ENCODE measurements at places on chromosomes 6 and 20.
A peak's percentile ranks its signal among the peaks of the same experiment; 100 is the strongest.

DNA sequence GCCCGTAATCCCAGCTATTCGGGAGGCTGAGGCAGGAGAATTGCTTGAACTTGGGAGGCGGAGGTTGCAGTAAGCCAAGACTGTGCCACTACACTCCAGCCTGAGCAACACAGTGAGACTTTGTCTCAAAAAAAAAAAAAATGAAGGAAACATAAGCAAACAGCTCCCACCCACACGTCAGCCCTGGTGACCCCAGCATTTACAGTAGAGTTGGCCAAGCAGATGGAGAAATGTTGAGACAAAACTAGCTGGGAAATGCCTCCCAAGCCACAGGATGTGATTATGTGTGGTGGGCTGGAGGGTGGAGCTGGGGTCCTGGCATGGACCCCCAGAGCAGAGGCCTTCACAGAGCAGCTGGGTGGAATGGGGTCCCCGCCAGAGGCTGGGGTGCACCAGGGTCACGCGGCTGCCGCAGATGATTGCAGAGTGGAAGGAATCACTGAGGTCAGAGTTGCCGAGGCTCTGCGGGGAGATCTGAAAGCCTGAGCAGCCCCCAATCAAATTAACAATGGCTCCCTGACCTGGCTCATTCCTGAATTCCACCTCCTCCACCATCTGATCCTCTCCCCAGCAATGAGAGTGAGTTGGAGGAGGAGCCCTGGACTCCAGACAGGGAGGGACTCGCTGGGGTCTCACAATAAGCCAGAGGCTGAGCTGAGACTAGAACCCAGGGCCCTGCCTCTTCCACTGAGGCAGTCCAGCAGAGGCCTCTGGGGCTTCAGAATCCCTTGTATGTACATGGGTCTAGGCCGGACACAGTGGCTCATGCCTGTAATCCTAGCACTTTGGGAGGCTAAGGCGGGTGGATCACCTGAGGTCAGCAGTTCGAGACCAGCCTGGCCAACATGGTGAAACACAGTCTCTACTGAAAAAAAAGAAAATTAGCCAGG, 34.7 kb upstream of the TGM2 start:
- no peak for DNase-seq

GRCh38 chr6:27296106-27296783, 15.8 kb downstream of the POM121L2 start:
- DNase-seq = peak; percentile 55

- DNase-seq = no peak
Measured at GRCh38 chr6:17178754-17179529, 77.1 kb downstream of the STMND1 start.

DNA sequence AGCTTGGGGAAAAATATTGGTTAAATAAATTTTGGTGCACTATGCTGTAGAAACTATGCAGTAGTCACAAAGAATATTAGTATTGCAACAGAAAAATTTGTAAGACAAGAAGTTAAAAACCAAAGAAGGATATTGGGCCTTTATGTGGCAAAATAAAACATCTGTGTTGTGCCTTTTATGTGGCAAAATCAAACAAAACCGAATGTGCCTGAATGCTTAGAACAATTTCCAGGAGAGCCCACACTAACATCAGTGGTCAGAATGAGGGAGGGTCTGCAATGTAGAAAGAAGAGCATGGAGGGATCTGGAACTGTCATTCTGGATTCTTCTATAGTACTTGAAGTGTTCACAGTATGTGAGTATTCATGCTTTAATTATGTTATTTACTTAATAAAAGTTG, 75.2 kb downstream of the L3MBTL3 start:
- DNase-seq = no peak

DNA sequence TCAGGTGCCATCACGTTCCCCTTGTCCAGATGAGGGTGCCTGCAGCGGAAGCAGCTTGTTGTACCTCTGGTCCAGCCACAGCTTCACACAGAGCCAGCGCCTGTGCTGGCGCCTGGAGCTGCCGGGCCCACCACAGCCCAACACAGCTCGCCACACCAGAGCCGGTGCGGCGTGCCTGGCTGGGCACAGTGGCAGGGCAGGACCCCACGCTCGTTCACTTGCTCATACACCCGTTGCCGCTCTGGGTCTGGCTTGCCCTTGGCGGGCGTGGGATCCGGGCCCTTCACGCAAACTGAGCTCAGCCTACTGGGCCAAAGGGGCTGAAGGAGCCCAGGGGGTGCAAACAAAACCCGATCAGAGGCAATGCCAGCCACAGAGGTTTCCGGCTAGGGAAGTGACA, 492.5 kb upstream of the MANEA start:
- DNase-seq = no peak

GRCh38 chr6:104958178-104959025, 1.5 kb downstream of the LIN28B start:
- peak; percentile 28 for DNase-seq

- no peak for DNase-seq
Measured at GRCh38 chr6:160394654-160395035, 46.5 kb downstream of the SLC22A3 start.

DNA sequence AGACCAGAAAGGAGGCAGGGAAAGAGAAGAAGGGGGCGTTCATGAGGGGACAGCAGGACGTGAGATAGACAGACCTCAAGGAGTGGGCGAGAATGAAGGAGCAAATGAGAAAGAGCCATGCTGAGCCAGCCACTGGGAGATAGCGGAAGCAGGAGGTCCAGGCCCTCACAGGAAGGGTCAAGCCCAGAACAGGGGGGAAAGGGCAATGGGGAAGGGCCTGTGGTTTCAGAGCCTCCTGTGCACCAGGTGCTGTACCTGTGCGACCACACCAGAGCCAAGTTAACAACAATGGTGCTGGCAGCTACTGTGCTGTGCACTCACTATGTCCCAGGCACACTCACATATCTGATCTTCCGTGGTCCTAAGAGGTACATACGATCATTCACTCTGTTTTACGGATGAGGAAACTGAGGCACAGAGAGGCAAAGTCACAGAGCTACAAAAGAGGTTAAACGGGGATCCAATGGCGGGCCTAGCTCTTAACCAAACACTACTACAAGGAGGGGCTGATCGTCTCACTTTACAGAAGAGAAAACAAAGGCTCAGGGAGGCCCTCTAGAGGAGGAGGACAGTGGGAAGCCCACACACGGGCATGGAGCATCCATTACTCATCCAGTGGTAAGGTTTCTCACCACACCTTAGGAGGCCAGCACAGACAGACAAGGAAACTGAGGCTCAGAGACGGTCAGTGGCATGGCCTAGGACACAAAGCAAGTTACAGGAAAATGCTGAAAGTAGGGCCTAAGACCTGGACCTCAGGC, 129.1 kb downstream of the PREX1 start:
- peak; percentile 34 for DNase-seq

- DNase-seq = no peak
Measured at GRCh38 chr20:19727251-19727847, 30.7 kb upstream of the RIN2 start.

DNA sequence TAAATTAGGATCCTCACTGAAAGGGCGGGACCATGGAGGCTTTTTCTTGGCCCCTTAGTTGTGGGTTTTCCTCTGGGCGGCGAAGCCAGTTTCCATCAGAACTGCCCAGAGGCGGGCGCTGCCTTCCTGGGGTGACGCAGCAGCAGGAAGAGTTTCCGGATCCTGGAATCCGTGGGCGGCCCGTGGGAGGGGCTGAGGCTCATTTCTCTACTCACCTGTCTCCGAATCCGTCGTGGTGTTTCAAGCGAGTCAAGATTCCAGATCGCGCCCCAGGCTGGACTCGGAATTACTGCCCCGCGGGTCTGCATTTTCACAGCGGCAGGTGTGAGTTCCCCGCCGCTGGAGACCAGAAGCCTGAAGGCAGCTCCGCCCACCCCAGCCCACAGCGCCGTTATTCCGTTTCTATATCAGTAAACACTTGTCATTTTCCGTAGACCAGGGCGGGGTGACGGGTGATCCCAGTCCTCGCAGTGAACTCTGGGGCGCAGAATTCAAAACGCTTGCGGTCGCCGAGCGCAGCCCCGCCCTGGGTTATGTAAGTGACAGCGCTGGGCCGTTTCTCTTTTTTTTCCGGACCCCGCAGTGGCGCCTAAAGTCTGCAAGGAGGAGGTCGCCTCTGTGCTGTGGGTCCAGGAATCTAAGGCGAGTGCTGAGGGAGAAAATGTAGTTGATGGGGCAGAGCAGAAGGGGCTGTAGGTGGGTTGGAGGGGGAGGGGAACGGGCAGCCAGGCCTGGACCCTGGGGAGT, 27.2 kb upstream of the POU5F1 start:
- DNase-seq = peak; percentile 51

- DNase-seq = no peak
Measured at GRCh38 chr20:46835418-46835817, 59.2 kb upstream of the EYA2 start.

- DNase-seq = no peak
Measured at GRCh38 chr6:89348372-89348771, 4.2 kb downstream of the UBE2J1 start.

- DNase-seq = no peak
Measured at GRCh38 chr6:22017766-22018165, 279.1 kb downstream of the PRL start.

DNA sequence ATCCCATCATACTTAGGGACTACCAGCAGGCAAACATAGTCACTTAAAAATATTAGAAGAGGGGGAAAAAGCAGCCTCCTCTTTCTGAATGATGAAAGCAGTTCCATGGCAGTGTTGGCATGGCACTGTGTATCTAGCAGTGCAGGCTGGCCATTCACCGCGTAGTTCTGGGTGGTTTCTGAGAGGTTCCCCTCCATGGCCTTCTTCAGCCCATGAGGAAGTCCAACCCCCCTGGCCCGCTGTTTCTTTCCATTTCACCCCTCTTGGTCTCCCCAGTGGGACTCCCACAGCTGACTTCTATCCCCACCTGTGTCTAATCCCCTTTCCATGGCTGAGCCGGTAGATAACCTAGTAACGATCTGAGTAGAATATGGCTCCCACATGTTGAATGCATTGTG, 17.0 kb downstream of the PPARD start:
- DNase-seq = no peak

- DNase-seq = no peak
Measured at GRCh38 chr6:158661156-158661685, 11.4 kb downstream of the SYTL3 start.

DNA sequence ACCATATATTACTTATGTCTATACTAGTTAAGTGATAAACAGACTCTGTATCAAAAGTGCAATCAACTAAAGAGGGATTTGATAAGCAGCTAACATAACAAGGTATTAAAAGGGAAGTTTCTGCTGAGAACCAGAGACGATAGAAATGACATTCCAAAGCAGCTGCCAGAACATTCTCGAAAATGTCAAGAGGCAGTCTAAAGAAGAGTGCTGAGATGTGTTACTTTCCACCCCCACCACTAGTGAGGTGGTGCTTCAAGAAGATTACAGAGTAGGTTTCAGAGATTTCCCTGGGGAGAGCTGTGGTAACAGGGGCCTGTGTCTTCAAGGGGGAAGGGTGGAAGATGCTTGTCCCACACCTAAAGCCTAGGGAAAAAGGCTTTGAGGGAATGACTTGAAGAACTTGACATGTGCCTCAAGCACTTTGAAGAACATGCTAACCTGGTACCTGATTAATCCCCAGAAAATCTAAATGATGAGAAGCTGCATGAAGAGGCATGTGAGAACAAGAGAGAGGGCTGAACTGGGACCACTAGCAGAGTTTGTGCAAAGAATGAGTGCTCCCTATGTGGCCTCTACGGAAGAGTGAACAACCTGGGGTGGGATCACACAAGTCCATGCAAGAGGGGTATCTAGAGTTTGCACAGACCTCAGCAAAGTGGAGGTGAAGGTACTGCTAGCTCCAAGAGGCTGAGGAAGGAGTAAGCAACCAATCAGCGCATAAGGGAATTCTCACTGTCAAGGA, 5.0 kb downstream of the FAM184A start:
- DNase-seq = no peak

DNA sequence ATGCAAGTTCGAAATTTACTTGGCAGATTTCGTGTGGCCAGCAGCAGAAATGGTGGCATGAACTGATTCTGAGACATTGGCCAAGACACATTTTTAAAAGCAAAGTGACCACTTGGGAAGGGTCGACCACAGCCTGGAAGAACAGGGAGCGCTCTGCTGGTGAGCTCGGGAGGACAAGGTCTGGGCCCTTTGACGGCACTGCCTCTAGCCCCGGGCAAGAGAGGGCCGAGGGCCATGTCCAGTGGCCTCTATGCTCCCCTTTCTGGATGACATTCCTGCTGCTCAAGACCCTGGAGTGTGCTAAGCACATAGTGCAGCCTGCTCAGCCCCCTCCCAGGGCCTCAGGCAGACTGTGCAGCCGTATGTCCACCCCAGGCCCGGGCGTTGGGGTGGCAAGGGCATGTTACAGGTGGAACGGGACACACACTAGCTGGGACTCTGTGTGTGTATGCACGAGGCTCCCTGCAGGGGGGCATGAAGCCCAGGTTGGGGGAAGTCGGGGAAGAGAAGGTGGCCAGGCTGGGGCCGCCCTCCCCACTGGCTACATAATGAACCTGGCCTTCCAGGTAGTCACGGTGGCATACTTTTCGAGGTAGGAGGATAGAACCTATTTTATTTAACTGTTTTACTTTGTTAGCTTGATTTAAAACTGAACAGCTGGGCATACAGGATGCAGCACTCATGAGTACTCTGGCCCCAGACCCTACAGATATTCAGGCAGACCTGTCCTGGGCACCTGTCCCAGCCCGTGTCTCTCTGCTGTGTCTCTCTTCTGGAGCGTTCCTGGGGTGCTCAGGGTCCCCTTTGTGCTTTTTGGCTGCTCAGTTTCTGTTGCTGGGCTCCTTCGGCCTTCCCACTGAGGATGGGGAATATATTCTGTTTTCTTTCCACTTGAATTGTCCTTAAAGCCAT, 6.4 kb downstream of the SYNJ2 start:
- no peak for DNase-seq

- peak; percentile 72 for DNase-seq
Measured at GRCh38 chr6:144286503-144287393, 1.6 kb downstream of the UTRN start.

DNA sequence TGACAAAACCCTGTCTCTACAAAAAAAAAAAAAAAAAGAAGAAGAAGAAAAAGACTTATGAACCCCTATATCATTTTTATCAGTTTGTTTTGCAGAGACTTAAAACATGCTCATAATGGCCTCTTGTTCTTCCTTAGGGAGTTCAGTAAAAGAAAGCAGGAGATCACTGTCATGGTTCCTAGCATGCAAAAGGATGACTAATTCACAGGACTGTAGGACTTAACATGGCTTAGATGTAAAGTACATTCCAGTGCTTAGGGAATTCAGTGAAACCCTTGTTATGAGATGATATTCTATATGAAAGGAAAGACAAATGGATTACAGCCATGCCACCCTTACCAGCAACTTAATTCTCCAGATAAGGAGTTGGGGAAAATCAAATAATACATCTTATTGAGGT, 29.5 kb downstream of the EEF1A1 start:
- DNase-seq = no peak

DNA sequence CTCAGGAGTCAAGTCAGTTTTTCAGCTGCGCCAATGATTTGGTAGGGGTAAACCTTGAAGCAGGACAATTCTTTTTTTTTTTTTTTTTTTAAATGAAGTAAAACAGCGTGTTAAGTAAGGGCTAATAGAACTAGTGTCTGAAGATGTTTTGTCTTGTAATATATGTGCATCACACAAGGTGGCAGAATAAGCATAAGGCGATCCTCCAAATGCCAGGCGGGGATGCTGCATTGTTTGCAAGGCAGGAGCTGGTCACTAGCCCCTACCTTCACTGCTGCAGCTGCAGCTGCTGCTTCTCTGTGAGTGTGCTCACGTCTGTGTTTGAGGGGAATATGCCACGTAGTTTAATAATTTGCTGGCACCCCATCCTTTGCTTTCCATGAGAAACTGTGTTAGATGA, 272.7 kb upstream of the MAP3K7 start:
- DNase-seq = no peak

GRCh38 chr6:79231101-79231500, 3.4 kb downstream of the HMGN3 start:
- DNase-seq = no peak

Measured in HEK293T (cell line).